EH (cell line): ENCODE measurements at places on chromosomes 2 and 18.
A peak's percentile ranks its signal among the peaks of the same experiment; 100 is the strongest.

- peak; percentile 67 for DNase-seq
Observed at GRCh38 chr2:172985139-172985892, 90.3 kb upstream of the MAP3K20 start.

GRCh38 chr2:224171226-224171625, 132.1 kb upstream of the SERPINE2 start:
- no peak for DNase-seq

DNA sequence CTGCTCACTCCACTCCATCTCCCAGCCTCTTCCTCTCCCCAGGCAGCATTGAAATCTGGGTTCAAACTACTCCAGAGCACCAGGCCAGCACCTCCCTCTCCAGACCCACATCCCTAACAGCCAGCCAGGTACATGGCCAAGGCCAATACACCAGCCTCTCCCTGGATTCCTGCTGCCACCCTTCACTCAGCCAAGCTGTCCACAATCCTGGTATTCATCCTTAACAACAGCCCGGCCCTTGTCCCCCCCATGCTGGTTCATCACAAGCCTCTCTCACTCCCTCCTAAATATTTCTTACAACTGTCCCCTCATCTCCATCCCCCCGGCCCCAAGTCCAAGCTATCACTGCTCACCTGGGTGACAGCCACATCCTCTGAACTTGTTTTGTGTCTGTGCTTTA, 129.9 kb upstream of the HAAO start:
- DNase-seq = no peak

- DNase-seq = no peak
Observed at GRCh38 chr18:40061086-40061485, 1893.9 kb upstream of the PIK3C3 start.

GRCh38 chr2:203846490-203847105, 21.0 kb upstream of the CTLA4 start:
- no peak for DNase-seq

- DNase-seq = peak; percentile 80
Observed at GRCh38 chr2:238929242-238930081, 81.6 kb downstream of the TWIST2 start.

GRCh38 chr18:24827501-24827900, 367.1 kb downstream of the HRH4 start:
- peak; percentile 29 for DNase-seq

GRCh38 chr2:36589230-36589630, 8.7 kb downstream of the FEZ2 start:
- DNase-seq = no peak

- DNase-seq = no peak
Observed at GRCh38 chr2:196177124-196177523, 5.7 kb upstream of the STK17B start.

GRCh38 chr2:3493615-3494007, 25.7 kb downstream of the ADI1 start:
- DNase-seq = peak; percentile 41

DNA sequence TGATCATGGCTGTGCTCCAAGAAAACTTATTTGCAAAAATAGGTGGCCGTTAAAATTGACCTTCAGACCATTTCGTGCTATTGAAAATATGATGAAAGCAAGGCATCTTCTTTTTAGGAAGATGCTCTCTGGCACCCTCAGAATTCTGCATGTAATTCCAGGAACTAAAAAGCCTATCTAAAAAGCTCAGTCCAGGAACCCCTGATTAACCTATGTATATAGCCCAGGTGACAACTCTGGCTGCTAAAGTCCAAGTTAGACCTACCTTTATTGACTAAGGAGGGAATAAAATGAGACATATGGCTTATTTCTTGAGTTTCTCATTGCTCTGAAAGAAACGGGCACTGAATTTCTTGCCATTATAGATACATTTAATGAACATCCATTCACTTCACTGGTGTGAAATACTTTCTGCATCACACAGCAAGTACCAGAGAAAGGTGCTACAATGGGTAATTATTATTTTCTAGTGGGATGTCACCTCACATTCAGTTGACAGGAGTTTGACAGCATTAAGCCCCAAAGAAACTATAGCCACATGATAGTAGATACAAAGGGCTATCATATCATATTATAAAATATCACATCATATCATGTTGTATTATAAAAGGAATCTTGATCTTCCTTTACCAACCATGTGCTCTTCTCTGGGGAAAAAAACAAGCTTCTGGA, 83.8 kb downstream of the EPHA4 start:
- no peak for DNase-seq

DNA sequence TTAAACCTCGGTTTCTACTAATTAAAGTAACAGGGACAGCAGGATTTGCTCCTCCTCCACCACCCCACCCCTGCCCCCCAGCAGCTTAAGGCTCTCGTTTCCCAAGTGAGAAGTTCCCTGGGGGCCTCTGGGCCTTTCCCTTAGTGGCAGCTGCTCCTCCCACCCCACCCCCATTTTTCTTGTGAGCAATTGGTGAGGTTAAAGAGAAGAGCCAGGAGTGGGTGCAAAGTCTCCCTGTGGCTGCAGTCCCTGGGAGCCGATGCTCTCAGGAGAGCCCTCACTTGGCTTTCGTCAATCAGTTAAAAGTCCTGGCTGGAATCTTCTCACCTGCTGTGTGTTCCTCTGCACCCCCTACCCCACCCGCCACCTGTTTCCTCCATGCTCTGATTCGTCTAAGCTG, 48.7 kb upstream of the AGAP1 start:
- DNase-seq = no peak

DNA sequence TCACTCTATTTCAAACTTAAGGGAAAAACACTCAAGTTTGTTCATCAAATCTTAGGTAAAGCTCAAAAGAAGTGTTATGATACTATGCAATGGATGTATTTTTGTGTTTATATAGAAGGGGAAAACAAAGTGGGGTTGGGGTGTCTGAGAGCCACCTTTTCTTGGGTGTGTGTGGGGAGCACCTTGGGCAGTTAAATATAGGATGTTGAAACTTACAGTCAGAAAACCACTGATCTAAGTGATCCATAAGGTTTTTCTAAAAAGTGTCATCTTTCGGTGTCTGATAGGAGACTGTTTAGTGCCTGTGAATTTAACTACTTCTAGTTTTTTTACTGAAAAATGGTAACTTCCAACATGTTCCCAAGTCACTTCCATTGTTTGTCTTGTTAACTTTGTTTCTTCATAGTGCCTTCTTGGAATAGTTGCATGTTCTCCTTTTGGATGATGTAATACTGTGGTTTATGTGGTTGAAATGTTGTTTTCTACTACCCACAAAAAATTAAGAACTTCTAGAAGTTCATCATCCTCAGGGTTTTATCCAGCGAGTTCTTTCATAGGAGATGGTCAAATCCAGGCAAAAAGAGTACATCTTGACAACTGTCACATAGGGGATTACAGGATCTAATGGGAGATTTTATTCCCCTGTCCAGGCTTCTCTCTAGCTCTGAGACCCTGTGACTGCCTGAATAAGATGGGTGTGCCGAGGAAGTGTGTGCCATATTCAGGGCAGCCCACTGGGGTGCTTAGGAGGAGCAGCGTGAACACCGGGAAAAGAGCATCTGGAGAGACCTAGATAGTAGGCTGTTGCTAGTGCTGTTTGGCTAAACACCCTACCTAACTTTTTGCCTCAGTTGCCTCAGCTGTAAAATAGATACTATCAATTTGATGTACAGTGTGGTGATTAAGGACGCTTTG, 46.2 kb downstream of the CAB39 start:
- peak; percentile 93 for DNase-seq

GRCh38 chr2:191521608-191522208, 156.2 kb upstream of the NABP1 start:
- peak; percentile 54 for DNase-seq

- DNase-seq = peak; percentile 68
Observed at GRCh38 chr2:227325839-227326195, 766 bp downstream of the MFF start.

GRCh38 chr18:13616041-13616440, 110.3 kb downstream of the FAM210A start:
- DNase-seq = no peak

DNA sequence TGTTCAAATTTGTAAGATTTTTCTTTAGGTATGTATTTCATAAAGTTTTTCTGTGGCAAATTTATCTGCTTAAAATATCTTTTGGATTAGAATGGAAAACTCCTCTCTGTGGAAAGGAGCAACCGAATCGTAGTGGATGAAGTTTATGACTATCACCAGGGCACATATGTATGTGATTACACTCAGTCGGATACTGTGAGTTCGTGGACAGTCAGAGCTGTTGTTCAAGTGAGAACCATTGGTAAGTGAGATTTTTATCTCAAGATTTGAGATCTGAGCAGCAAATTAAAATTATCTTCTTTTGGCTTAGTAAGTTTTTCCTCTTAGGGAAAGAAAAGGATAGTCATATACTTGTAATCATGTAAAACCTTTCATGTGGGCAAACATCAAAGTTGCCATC, 14.2 kb downstream of the IL18RAP start:
- DNase-seq = no peak

DNA sequence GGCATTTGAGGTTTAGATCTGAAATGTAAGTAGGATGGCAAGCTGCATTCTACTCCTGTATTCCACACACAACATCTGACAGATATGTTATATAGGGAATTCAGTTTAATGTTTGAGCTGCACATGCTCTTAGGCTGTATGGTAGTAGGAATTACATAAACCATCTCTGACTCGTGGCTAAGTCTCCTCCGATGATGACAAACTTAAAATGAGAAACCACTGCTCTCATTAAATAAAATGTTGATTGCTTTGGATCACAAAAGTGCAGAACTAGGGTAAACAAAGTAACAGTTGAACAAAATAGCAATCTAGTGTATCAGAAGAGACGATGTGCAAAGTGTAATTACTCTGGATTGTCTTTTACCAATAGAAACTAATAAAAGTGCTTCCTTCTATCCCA, 50.1 kb upstream of the WDR75 start:
- peak; percentile 51 for DNase-seq
